Activated CD4-positive, alpha-beta T cell treated with anti-CD3 and anti-CD28 coated beads for 4 hours (primary cell): ENCODE measurements at places on chromosomes 5 and 9.

- DNase-seq = no peak
These were observed 111.3 kb upstream of the SAP30L start for GRCh38 chr5:154334406-154335064.

- no peak for DNase-seq
These were observed at the start of gene ABO for GRCh38 chr9:133275105-133276000. Gene ABO, minus strand, starts transcription at chr9:133275201.

DNA sequence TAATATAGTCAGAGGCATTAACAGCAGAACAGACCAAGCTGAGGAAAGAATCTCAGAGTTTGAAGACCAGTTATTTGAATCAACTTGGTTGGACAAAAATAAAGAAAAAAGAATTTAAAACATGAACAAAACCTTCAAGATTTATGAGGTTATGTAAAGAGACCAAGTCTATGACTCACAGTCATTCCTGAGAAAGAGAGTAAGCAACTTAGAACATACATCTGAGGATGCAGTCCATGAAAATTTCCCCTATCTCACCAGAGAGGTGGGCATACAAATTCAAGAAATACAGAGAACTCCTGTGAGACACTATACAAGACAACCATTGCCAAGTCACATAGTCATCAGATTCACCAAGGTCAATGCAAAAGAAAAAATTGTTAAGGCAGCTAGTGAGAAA is 17.4 kb upstream of the C9orf72 start:
- no peak for DNase-seq

- no peak for DNase-seq
These were observed 124.9 kb downstream of the EHMT1 start for GRCh38 chr9:137743695-137744094.

DNA sequence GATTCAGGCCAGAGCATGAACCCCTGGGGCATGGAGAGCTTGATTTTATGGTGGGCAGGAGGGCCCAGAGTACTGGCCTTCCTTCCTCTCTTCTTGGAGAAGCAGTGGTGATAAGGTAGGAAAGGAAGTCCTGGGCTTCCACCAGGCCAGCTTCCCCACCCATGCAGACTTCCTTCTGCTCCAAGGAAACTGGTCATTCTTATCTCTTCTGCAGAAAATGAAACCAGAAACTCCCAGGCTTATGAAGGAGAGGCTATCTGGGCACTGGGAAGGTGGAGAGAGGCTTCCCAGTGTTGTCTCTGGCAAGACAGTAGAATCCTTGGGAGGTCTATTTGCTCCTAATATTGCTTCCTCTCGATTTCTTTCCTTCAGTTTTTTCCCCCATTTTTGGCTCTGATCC is 110.5 kb upstream of the EQTN start:
- no peak for DNase-seq

GRCh38 chr5:143350751-143351602 is 52.5 kb downstream of the NR3C1 start:
- DNase-seq = no peak

GRCh38 chr5:25500635-25501034 is 855.9 kb upstream of the CDH10 start:
- DNase-seq = no peak

- DNase-seq = no peak
These were observed 182.0 kb downstream of the MUSK start for GRCh38 chr9:110850401-110851135.

GRCh38 chr5:169048181-169049125 is 252.5 kb downstream of the SLIT3 start:
- DNase-seq = no peak

- no peak for DNase-seq
These were observed 55.5 kb upstream of the IFNK start for GRCh38 chr9:27468462-27469110.

- no peak for DNase-seq
These were observed 358.9 kb downstream of the ACTL7B start for GRCh38 chr9:108496846-108497245.

GRCh38 chr5:35484241-35484640 is 133.4 kb upstream of the SPEF2 start:
- no peak for DNase-seq

GRCh38 chr5:180119031-180119902 is 47.7 kb upstream of the RNF130 start:
- DNase-seq = no peak

DNA sequence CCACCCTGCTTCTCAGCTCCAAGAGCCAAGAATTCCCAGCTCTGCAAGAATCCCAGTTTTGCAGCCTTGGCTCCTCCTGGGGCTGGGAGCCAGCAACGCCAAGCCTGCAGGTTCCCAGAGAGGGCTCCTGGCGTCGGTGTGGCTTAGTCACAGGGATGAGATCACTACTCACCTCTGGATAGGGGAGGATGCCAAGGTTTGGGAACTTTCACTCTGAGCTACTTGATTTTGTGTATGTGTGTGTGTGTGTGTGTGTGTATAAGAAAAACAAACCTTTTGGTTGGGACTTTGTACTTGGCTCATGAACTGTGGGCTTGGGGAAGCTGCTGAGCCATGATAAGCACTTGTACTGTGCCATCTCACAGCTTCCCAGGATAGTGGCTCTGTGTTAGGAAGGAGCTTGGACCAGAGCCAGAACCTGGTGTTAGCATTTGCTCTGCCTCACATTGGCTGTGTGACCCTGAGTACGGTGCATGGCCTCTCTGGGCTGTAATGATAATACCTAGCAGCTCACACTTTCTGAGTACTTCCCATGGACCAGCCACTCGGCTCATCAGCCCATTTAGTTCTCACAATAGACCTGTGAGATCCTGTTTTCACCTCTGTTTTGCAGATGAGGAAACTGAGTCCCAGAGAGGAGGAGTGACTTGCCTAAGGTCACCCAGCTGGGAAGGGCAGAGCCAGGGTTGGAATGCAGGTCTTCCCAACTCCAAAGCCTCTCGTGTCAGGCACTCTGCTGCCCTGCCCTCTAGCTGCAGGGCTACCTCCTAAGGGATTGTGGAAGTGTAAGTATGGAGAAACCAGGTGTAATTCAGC is 41.4 kb upstream of the DAB2IP start:
- DNase-seq = no peak

GRCh38 chr5:150408231-150408943 is 4.3 kb downstream of the CD74 start:
- DNase-seq = no peak

- DNase-seq = no peak
These were observed 5.1 kb downstream of the AGPAT2 start for GRCh38 chr9:136681945-136682699.

DNA sequence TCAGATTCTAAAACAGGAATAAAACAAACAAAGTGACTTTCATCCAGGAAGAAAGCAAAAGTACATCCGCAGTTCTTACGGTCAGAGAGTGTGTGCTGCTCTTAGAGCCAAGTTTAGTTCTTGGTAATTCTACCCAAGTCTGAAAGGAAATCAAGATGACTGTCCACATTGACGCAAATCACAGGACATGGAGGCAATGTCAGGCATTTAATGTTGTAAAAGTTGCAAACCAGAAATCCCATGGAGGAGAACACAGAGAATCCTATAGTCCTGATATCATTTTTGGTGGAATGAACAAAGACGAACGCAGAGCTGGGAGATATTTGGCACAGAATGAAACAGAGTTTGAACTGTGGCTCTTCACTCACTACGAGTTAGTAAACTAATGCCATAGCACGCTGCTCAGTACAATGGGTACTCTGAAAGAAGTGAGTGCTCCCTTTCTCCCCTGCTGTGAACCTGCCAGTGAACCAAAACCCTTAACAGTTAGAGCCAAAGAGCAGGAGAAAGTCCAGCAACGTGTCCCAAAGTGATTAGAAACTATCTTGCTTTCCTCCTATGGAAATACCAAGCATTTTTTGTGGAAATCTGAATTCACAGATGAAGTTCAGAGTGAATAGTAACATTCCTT is 74.3 kb downstream of the MUSK start:
- DNase-seq = no peak

DNA sequence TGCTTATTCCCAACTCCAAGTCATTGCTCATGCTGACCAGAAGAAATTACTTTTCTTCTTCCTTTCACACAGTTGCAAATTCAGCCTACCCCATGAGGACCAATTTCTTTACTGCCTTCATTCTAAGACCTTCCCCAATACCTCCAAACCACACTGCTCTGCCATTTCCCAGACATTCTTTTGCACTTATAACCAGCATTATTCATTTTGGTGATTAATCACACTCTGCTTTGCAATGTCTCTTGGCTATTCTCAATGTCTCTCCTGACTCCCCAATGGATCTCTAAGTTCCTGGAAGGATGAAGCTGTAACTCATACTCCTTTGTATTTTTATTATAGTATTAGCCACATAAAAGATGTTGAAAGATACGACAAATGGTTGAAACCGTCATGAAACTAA is 105.7 kb upstream of the RANBP3L start:
- DNase-seq = no peak

DNA sequence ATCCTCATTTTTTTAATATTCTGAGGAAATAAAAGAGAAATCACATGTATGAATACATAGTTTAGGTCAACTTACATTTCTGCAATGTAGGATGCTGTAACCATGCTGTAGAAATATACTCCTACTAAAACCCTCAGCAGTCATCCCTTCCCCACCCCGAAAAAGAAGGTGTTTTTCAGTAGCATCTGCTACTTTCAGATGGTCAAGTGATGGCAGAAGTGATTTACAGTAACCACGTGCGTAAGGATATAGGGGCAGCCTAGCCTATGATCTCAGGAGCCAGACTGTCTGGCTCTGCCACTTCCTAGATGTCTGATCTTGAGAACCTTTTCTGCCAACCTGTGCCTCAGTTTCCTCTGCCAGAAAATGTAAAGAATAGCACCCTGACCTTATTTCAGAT is 26.0 kb upstream of the SYK start:
- DNase-seq = no peak

DNA sequence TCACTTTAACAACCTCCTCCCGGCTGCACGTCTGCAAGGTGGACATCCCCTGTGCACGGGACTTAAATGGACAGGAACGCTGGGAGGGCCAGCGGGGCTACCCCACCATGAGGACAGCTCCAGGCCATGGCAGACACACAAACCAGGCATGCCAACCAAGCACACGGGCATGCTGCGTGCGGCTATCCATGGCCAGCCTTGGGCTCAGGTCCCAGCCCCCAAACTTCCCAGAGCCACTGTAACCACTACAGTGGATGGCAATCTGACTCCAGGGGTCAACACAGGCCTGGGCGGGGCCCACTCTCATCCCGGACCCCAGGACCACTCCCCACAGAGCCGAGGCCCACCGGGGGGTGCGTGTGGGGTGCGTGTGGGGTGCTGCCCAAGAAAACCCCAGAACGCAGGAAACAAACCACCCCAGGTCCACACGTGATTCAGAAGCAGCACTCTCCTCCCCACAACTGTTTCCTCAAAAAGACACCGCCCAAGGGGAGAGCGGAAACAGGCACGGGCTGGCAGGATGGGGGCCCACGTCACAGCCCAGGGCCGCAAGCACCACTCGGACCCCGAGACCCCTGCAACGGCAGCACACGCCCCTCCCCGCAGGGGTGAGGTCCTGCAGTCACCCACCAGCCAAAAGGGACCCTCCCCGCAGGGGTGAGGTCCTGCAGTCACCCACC is 7.4 kb downstream of the SLC12A7 start:
- no peak for DNase-seq

- DNase-seq = no peak
These were observed 1815.4 kb upstream of the CDH6 start for GRCh38 chr5:29378104-29378503.

DNA sequence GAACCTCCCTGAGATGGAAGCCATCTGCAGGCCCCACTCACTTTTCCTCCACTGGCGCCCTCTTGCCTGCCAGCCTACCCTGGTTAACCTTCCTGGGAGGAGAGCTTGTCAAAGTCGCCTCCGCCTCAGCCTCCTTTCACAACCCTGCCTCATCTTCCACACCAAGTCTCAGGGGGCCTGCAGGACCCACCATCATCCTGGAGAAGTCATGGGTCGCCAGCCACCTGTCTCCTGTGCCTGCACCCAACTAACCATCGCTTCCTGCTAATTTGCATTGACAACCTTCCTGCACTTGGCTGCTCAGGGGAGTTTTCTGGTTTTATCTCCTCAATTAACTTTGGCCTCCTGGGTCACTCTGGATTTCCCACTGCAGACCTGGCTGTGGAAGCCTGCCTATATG is 52.8 kb upstream of the GRHPR start:
- DNase-seq = no peak

DNA sequence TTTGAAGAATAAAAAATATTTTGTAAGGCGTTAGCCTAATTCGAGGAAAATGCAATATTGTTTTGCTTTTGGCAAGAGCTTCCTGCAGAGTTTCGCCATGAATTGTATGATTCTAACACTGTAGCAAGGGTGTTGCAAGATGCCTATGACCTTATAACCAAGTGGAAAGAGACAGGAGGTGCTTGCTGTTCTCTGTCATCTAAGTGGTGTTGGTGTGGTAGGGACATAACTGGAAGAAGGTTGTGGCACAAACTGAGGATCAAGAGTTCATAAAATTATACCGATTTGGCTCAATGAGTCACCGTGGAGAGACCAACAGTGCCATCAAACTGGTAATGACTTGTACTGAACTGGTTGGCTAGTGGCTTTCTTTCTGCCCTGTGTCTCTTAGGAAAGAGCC is 6.3 kb downstream of the STC2 start:
- no peak for DNase-seq

DNA sequence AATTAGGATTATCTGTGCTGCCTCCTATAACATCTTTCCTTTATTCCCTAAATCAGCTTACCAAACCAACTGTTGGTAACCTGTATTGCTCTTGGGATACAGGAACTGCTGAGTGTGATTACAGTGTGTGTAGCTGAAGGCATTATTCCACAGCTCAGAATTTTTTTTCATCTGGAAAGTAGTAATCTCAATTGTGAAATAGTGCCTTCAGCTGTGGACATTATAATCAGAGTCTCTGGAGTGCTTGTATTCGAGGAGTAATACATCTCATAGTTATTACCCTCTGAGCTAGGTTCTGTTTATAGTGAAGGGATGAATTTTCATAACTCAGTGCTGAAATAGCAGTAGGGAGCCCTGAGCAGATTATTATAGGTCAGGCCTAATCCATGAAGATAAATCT is 199.5 kb downstream of the MAST4 start:
- DNase-seq = no peak

DNA sequence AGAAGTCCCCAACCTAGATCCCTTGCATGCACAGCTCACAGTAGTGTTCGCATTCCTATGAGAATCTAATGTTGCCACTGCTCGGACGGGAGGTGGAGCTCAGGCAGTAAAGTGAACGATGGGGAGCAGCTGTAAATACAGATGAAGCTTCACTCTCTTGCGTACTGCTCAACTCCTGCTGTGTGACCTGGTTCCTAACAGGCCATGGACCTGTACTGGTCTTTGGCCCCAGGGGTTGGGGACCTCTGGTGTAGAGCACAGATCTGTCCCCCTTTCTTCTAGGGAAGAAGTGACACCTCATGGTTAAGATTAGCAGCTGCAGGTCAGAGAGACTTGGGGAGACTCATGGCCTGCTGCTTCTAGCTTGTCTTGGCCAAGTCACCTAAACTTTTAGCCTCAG is 7.1 kb downstream of the ARHGEF28 start:
- DNase-seq = no peak
